Activated CD4-positive, alpha-beta T cell treated with anti-CD3 and anti-CD28 coated beads, Interleukin-2, Interleukin-6, amounts not matched to agents 100 ng/mL and 50 ng/mL, durations not matched to agents 16 hours and 8 hours (primary cell): ENCODE measurements at places on chromosomes 13 and 19.
A peak's percentile ranks its signal among the peaks of the same experiment; 100 is the strongest.

- no peak for DNase-seq
Observed at GRCh38 chr13:60655256-60655655, 258.2 kb downstream of the TDRD3 start.

DNA sequence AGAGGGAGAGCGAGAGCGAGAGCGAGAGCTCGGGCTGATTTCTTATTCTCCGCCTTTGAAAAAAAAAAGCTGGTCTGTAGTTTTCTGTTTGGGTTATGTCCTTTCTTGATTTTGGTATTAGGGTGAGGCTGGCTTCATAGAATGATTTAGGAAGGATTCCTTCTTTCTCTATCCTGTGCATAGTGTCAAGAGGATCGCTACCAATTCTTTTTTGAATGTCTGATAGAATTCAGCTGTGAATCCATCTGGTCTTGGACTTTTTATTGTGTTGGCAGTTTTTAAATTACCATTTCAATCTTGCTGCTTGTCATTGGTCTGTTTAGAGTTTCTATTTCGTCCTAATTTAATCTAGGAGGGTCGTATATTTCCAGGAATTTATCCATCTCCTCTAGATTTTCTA lies 1414.6 kb upstream of the MIR17HG start:
- no peak for DNase-seq

- DNase-seq = no peak
Observed at GRCh38 chr13:59633290-59633689, 530.4 kb downstream of the DIAPH3 start.

DNA sequence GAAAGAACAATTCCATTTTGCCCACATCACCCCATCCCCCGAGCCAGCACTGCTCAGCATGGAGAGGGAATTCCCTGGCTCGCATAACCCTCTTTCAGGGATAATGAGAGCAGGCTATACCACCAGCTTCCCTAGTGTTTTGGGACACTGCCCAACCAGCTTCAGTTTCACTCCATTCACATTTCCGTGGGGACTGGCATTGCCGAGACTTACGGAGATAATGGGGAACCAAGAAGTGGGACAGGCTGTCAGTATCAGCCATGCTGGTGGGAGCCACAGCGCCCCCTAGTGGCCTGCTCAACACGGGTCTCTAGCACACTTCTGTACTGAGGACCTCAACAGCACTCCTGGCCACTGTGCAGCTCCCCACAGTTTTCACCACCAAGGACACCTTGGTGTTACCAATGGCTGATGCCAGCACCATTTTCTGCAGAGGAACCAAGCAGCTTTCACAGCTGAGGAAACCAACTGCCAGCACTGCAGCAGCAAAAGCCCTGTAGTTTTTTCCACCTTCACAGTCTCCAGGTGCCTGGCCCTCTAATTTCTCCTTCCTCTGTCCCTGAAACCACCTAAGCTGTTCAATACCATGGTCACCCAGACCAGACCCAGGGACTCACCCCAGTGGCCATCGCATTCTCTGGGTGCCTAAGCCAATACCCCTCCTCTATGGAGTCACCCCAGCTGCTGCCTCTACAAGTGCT lies 23.7 kb downstream of the SLC6A16 start:
- peak; percentile 87 for DNase-seq

DNA sequence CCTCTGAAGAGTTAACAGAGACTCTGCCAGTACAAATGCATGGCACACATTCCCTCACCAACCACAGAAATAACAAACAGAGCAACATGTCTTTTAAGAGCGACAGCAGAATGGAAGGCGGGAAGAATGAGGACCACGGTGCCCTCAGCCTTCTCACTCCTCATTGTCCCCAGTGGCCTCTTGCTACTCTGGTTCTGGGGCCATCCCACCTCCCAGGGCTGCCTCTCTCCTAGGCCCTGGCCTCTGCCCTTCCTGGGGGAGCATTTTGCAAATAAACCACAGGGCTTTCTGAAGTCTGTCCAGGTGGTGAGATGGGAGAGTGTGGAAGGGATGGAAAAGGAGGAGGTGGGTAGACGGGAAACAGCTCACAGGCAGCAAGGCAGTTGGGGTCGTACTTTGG lies 28.3 kb downstream of the CYP2B6 start:
- no peak for DNase-seq
